ENCODE measurements at places on chromosomes 2 and 18. TPM values are rescaled to one million over a fixed set of nuclear protein-coding genes. Genes with fewer than 3 reads are reported as not detected.

- H3K27me3 ChIP-seq: peaks cover 1% of the 10 kb centered on the region
- no peak for DNase-seq
- no peak overlapping the region for H3K4me3 ChIP-seq
- no peak overlapping the region for H3K27ac ChIP-seq
- H3K4me1 ChIP-seq: peaks cover 63% of the 10 kb centered on the region
Observed at GRCh38 chr2:112184121-112184520, 45.9 kb downstream of the FBLN7 start.

GRCh38 chr2:29753671-29754444 lies 167.5 kb downstream of the ALK start:
- no peaks in the 10 kb centered on the region for H3K36me3 ChIP-seq
- H3K4me1 ChIP-seq: no peaks in the 10 kb centered on the region
- H3K27ac ChIP-seq: no peak overlapping the region
- DNase-seq: no peak

GRCh38 chr2:165762723-165763122 lies 31.3 kb downstream of the GALNT3 start:
- H3K4me1 ChIP-seq: peaks cover 1% of the 10 kb centered on the region
- no peaks in the 10 kb centered on the region for H3K27me3 ChIP-seq
- H3K36me3 ChIP-seq: peaks cover 18% of the 10 kb centered on the region
- no peak for DNase-seq
- no peak overlapping the region for H3K4me3 ChIP-seq

DNA sequence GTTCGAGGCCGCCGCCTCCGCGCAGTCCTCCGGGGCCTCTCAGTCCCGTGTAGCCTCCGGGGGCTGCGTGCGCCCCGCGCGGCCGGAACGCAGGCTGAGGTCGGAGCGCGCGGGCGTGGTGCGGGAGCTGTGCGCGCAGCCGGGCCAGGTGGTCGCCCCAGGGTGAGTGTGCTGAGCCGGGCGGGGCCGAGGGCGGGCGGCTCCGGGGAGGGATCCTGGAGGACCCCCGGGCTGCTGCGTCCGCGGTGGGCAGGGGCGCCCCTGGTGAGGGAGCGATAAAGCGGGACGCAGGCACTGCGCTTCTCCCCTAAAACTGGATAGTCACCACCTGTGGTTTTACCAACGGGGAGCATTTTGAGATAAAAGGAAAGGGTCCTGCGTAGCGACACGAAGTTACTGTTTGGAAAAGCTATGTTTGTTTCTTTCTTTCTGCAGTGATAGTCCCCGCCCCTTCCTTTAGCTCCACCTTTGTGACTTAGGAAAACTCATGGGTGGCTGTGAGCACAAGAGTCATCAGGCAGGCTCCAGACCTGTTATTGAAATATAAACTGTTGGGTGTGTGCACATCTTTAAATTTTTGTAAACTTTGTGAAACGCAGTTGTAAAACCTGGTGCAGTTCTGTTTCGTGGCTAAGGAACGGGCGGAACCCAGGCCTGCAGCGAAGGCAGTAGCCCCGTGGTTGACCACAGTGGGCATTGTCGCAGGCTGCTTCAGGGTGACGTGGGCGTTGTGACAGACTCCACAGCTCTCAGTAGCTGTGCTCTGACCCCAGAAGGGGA lies 687 bp downstream of the CTDP1 start:
- DNase-seq: peak; percentile 55
- H3K27me3 ChIP-seq: no peaks in the 10 kb centered on the region
- peaks cover 54% of the 10 kb centered on the region for H3K36me3 ChIP-seq
- peaks cover 63% of the 10 kb centered on the region for H3K4me1 ChIP-seq
- H3K4me3 ChIP-seq: peak overlapping the region; percentile 82

DNA sequence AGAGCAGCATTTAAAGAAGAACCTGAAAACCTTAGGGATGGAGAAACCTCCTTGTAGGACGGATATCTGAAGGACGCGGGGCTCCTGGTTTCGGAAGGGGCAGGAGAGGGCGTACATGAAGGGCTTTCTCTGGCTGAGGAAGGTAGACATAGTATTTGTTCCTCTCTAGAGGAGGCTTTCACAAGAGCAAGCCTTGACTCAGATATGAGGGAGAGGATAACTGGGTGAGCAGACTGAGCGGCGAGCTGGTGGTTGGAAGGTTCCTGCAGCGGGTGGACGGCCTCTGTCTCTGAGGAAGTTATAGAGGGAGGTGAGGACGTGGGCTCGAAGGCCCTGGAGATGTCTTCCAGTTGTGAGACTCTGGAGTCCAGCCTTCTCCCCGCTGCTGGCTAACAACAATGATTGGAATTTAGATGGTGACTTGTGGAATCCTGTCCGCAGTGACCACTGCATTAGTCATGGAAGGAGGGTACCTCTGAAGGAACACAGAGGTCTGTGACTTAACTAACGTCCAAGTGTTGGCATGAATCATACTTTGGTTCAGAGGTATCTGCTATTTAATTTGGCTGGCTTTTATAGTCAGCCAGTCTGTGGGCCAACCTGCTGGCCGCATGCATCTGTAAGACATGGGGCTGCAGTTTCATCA lies 80.9 kb downstream of the ASAP2 start:
- H3K4me3 ChIP-seq: no peak overlapping the region
- no peak for DNase-seq
- H3K4me1 ChIP-seq: no peaks in the 10 kb centered on the region
- no peak overlapping the region for H3K27ac ChIP-seq

Gene FEV
- not detected for total RNA-seq
